Esophagus muscularis mucosa (tissue), 4 donors: ENCODE measurements at places on chromosomes 1 and 21.

GRCh38 chr1:7369866-7370265, 401.2 kb upstream of the VAMP3 start:
- no peak for DNase-seq

DNA sequence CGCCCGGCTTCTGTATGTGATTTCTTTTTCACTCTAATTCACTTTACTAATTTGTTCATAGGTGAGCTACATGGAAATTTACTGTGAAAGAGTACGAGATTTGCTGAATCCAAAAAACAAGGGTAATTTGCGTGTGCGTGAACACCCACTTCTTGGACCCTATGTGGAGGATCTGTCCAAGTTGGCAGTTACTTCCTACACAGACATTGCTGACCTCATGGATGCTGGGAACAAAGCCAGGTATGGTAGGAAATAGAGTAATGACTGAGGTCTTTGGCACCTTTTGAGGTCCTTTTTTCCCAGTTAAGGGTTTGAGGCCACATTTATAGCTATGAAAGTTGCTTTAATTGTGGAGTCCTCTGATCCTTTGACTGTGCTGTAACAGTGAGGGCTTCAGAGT, 56.9 kb downstream of the KIF1B start:
- no peak for DNase-seq

DNA sequence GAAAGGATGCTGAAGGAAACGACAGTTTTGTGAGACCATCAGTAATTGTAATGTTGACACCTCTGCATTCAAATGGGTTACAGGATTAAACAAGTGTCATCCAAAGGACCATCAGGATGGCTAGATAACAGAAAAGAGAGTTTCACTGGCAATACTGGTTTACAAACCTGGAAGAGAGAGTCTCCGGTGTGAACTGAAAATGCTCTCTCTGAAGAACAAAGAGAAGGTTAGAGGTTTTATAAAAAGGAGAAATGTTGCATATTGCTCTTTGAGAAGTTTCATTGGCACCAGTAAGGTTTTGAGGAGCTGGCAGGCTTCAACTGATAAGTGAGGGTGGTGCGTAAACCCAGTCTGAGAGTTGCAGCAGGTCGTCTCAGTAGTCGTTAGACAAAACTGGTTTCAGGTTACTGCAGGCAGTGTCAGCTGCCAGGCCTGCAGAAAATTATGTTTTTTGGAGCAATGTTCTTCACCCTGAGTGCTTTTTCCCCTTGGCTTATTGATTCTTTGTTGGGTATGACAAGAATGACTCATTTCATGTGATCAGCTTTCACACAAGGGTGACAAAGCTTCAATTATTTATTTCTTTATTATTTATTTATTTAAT, 42.2 kb downstream of the KCNK1 start:
- no peak for DNase-seq

- DNase-seq = no peak
Measured at GRCh38 chr1:98030976-98031375, 110.1 kb upstream of the DPYD start.

GRCh38 chr1:150235294-150235851, 539 bp downstream of the ANP32E start:
- DNase-seq = peak; percentile 90

DNA sequence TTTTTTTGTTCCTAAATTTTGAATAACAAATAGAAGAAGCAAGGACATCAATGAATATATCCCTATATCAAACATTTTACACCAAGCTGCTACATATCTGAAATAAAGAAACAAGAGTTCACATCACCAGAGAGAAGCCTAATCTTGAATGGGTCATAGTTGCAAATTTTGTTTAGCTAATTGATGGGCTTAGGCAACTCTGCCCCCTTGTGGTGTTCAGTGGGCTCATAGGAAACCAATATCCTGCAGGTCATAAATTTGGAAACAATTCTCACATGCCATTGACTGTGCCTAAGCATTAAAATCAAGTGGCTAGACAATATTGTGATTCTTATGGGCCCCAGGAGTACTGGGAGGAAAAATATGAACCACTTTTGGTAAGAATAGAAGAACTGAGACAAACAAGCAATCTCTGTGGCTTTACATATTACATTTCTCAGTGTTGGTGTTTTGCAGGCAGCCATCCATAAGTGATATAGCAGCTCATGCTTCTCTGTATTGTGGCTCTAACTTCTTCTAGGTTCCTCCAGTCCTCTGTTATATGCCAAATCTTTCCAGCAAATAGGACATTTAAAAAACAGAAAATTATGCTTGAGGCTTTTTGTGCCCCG, 1262.8 kb upstream of the PRMT6 start:
- no peak for DNase-seq

- no peak for DNase-seq
Measured at GRCh38 chr1:41574842-41575241, 90.4 kb upstream of the EDN2 start.

DNA sequence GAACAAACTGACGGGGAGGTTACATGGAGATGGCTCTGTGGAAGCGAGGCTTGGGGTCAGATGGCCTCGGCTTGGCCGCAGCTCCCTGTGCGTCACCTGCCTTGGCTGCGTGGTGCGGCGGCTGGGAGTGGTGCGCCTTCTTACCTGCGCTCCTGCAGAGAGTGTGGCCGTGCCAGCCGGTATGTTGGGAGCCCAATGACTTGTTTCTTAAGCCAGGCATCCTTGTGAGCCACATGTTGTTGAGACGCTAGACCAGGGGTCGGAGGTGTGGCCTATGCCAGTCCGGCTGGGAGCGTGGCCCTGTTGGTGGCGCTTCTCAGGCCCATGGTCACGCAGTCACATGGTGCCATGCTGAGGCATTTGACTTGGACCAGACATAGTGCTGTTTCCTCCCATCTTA, 10.5 kb downstream of the SLX9 start:
- no peak for DNase-seq

DNA sequence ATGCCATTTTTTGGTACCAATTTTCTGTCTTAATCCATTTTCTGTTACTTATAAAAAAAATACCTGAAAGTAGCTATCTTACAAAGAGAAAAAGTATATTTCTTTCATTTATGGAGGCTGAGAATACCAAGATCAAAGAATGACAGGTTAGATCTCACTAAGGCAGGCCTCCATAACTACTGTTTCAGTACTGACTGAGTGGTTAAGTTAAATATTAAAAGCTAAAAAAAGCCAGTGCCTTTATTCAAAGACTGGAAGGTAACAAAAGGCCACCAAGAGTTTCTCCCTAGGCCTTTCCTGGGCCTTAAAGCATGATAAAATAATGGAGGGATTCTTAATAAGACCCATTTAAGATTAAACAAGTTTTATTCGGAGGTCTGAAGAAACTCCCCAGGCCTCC, 687.7 kb upstream of the ADGRL4 start:
- no peak for DNase-seq

DNA sequence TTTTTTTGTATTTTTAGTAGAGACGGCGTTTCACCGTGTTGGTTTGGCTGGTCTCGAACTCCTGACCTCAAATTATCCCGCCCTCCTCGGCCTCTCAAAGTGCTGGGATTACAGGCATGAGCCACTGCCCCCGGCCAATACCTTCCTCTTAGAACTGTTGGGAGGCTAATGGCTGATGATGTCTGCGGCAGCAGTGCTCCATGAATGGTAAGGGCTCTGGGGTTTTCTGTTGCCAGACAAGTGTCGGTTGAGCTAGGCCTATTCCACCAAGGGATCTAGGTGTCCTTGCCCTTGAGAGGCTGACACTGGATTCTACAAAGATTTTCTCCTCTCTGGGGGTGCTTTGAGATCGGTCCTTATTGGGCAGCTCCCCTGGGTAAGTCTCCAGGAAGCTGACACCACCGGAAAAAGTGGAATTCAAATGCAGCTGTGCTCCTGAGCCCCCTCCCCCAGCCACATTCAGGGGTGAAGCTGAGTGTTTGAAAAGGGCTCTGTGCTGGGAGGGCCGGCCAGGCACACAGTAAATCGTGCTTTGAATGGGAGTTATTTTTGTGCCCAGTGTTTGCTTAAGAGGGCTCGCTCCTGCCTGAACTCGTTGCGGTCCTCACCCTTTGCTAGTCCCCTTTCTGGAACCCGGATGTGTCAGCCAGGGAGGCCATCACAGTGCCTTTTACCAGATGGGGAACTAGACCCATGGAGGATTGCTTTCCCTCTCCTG, 5.2 kb downstream of the SOX13 start:
- no peak for DNase-seq

GRCh38 chr1:166378805-166379204, 212.0 kb upstream of the FAM78B start:
- DNase-seq = no peak
